Left kidney (tissue), 8 donors: ENCODE measurements at places on chromosomes 11 and 22.

- no peak for DNase-seq
Observed at GRCh38 chr22:22944268-22944985, 56.8 kb downstream of the IGLL5 start.

- DNase-seq, result no peak
Observed at GRCh38 chr11:86510097-86510496, 135.4 kb downstream of the CCDC81 start.

DNA sequence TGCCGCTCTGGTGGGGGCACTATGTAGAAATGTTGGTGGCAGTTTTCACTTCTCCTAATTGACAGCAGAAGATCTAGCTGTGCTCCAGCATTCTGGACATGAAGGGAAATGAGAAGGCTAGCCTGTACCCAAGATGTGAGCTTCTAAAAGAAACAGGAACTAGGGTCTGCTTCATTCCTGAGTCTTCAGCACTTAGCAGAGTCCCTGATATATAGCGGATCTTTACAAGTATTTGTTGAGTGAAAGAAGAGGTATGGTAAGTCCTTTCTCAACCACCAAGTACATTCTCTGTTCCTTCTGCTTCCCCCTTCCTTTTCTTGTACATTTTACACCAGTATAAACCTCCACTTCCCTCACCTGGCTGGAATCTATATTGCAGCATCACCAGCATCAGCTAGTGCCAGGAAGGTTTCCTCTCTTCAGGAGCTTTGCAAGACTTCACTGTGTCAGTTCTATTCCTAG is 408.3 kb upstream of the CADM1 start:
- no peak for DNase-seq

GRCh38 chr11:118883368-118884071 is at the start of gene CXCR5:
TSS of gene CXCR5 (plus strand) at chr11:118883892. CDS start at chr11:118883942, 50 bp downstream.
- no peak for DNase-seq

DNA sequence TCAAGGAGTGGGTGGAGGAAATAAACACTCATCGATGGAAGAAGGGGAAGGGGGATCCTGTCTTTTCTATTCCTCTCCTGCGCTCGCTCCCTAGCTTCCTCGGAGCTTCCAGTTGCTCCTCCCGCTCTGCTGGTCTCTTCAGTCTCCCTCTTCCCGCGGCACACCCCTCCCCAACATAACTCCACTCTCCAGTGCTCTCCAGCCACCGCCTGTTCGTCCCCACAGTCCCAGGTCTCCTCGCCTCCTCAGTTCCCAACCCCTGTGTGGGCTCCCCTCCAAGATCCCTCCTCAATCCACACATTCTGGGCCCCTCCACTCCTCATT is 438 bp downstream of the ZW10 start:
- DNase-seq, result peak; percentile 0

- DNase-seq, result no peak
Observed at GRCh38 chr11:71305451-71306125, 53.2 kb upstream of the SHANK2 start.

DNA sequence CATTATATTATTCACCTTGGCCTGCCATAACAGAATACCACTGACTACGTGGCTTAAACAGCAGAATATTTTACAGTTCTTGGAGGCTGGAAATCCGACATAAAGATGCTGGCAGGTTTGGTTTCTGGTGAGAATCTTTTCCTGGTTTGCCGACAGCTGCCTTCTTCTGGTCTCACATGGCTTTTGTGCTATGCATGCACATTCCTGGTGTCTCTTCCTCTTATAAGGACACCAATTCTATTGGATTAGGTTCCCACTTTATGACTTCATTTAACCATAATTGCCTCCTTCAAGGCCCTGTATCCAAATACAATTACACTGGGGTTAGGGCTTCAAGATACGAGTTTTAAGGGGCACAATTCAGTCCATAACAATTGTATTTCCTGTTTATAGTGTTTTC is 17.1 kb downstream of the RNF214 start:
- DNase-seq, result no peak

DNA sequence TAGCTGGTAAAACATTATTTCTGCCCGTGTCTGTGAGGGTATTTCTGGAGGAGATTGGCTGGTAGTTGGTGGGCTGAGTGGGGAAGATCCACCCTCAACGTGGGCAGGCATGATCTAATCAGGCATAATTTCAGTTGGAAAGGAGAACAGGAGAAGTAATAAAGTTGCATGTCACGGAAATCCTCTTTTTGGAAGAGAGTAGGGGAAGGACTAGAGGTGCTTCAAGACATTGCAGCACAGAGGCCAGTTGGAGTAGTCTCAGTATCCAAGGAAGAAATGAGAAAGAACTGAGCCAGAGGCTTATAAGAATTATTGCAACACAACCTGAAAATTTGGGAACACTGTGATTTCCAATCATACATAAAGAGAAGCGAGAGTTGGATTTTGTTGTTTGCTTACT is 1155.1 kb downstream of the FAM181B start:
- no peak for DNase-seq

- no peak for DNase-seq
Observed at GRCh38 chr11:27025957-27026733, 14.5 kb upstream of the BBOX1 start.

DNA sequence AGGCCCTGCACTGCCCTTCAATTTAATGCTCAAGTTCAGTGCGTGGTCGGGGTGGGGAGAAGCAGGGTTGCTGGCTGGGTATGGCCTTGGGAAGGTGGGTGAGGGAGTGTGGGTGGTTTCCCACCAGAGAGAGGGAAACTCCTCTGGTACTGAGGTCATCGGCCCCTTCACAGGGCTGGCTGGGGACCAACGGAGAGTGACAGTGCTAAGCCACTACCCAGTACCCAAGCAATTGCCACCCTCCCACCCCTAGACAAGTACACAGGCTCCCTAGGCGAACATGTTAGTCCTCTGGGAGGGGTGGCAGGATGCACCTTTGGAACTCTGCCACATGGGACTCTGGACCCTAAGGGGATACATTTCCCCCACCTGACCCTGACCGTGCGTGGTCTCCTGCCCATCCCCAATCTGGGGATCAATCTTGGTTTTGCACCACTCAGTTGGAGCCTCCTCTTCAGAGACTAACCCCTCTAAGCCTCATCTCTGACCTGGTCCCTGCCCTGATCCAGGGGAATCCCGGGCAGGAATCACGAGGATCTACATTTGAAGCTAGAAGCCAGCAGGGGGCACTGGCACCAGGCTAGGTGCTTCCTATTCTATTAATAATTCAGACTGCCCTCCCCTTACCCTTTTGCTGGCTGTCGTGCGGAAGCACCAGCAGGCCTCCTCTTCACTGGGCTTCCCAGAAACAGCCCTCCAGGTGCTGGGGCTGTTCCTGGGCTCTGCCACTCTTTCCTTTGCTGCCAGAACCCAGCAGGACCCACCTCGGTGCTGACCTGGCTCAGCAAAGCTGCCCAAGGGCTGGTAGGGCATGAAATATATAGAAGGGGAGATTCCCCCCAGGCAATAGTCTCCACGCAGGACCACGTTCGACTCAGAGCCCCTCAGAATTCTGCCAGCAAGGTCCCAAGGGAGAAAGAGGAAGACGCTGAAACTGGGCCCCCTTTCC is 377.7 kb downstream of the TENM4 start:
- DNase-seq, result no peak

DNA sequence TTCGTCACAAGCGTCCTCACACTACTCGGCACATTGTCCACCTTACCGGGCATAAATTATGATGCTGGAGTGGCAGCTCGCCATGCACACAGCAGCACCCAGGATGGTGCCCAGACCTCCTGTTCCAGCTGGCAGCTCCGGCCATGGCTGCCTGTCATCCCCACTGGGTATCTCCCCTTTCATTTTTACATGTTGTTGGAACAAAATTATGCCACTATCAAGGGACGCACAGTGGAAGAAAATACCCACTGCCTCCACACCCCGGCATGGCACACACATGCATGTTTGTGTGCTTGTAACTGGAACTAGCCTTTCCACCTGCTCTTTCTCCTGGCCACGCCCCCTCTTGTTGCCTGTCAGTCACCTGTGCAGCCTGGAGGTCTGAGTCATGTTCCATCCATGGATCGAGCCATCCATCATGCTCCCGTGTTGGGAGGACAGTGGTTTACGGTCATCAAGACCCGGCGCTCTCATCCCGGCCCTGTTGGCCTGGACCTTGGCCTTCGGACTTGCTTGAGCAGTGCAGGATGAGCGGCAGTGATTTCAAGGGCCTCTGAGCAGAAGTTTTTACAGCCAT is 1069.6 kb downstream of the BRD1 start:
- DNase-seq, result peak; percentile 14

- DNase-seq, result no peak
Observed at GRCh38 chr11:64754124-64754918, 5.5 kb downstream of the PYGM start.

GRCh38 chr11:95911369-95911759 is 12.5 kb downstream of the MTMR2 start:
- no peak for DNase-seq

- DNase-seq, result no peak
Observed at GRCh38 chr11:126333142-126333541, 22.3 kb upstream of the ST3GAL4 start.
